Panc1 (cell line): ENCODE measurements at places on chromosomes 4 and X. TPM values are rescaled to one million over a fixed set of nuclear protein-coding genes. Genes with fewer than 3 reads are reported as not detected.

NPY2R gene
- not detected for total RNA-seq

SPANXA1 gene
- not detected for total RNA-seq

GRIA3 gene
- total RNA-seq = not detected

METAP1 gene
- 51.9 TPM for total RNA-seq

DOCK11 gene
- total RNA-seq = 2.0 TPM

TMEM184C gene
- 26.5 TPM for total RNA-seq

AWAT2 gene
- not detected for total RNA-seq

MAGEA12 gene
- total RNA-seq = not detected

RPS6KA6 gene
- 0.05 TPM for total RNA-seq

TAF7L gene
- total RNA-seq = 0.18 TPM

GRCh38 chr4:184280591-184281071 is 63.0 kb upstream of the ENPP6 start:
- H3K4me3 ChIP-seq = no peak overlapping the region
- DNase-seq = no peak
- H3K36me3 ChIP-seq = no peaks in the 10 kb centered on the region
- H3K27ac ChIP-seq = no peak overlapping the region
- H3K4me1 ChIP-seq = no peaks in the 10 kb centered on the region; the same call in 1 of the 2 replicates
- H3K27me3 ChIP-seq = no peaks in the 10 kb centered on the region

- no peak for DNase-seq
- no peak overlapping the region for H3K4me3 ChIP-seq
- no peaks in the 10 kb centered on the region for H3K27me3 ChIP-seq
- H3K36me3 ChIP-seq = peaks cover 3% of the 10 kb centered on the region
Measured at GRCh38 chrX:40061005-40061404, 36.8 kb downstream of the BCOR start.

DNA sequence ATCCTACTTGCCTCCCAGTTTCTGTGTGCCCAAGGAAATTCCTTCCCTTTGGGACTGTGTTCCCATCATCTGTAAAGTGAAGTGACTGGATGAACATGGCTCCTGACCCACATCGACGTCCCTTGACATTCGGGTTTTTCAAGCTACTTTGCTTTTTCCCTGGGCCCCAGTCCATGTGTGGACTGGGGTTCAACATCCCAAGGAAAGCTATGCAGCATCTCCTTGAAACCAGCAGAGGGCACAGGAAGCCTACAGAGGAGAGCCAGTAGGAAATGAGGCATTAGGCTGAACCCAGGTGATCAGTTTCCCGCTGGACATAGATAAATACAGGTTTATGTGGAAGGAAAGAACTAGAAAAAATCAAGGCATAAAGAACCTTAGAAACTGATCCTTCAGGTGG is 145.1 kb upstream of the ARHGEF9 start:
- no peak overlapping the region for H3K27ac ChIP-seq
- H3K27me3 ChIP-seq = no peaks in the 10 kb centered on the region
- no peaks in the 10 kb centered on the region for H3K36me3 ChIP-seq
- no peaks in the 10 kb centered on the region for H3K4me1 ChIP-seq
- no peak for DNase-seq
- no peak overlapping the region for H3K4me3 ChIP-seq

- H3K4me1 ChIP-seq = no peaks in the 10 kb centered on the region
- no peak overlapping the region for H3K4me3 ChIP-seq
- H3K36me3 ChIP-seq = no peaks in the 10 kb centered on the region
- H3K27ac ChIP-seq = no peak overlapping the region
- H3K27me3 ChIP-seq = no peaks in the 10 kb centered on the region
Measured at GRCh38 chr4:16045687-16046086, 38.1 kb downstream of the PROM1 start.

DNA sequence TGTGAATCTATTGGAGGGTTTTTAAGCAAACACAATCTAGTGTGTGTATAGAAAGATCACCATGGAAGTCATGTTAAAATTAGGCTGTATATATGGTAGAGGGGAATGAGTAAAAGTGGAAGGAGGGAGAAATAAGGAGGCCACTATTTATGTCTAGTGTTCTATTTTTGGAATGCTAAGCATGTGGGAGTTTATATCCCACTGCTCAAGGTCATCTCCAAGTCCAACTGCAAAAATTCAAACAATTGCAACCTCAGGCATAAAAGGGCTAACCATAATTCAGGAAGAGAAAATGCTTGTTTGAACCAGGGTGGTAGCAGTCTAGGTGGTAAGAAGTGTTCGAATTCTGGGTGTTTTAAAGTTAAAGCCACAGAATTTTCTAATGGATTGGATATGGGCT is 39.2 kb downstream of the SERPINA7 start:
- H3K27ac ChIP-seq = no peak overlapping the region
- no peaks in the 10 kb centered on the region for H3K27me3 ChIP-seq
- H3K4me1 ChIP-seq = no peaks in the 10 kb centered on the region
- H3K36me3 ChIP-seq = no peaks in the 10 kb centered on the region
- no peak overlapping the region for H3K4me3 ChIP-seq
- no peak for DNase-seq

GRCh38 chr4:182871616-182872015 is 45.6 kb downstream of the DCTD start:
- no peaks in the 10 kb centered on the region for H3K36me3 ChIP-seq
- no peak overlapping the region for H3K27ac ChIP-seq
- DNase-seq = no peak
- no peak overlapping the region for H3K4me3 ChIP-seq

- no peak for DNase-seq
- no peaks in the 10 kb centered on the region for H3K36me3 ChIP-seq
- no peaks in the 10 kb centered on the region for H3K27me3 ChIP-seq
- H3K27ac ChIP-seq = no peak overlapping the region
Measured at GRCh38 chrX:40933132-40933705, 152.0 kb upstream of the USP9X start.

GRCh38 chr4:3017504-3017903 is 54.1 kb downstream of the GRK4 start:
- no peak overlapping the region for H3K27ac ChIP-seq
- no peaks in the 10 kb centered on the region for H3K27me3 ChIP-seq
- no peaks in the 10 kb centered on the region for H3K4me1 ChIP-seq
- no peak overlapping the region for H3K4me3 ChIP-seq

DNA sequence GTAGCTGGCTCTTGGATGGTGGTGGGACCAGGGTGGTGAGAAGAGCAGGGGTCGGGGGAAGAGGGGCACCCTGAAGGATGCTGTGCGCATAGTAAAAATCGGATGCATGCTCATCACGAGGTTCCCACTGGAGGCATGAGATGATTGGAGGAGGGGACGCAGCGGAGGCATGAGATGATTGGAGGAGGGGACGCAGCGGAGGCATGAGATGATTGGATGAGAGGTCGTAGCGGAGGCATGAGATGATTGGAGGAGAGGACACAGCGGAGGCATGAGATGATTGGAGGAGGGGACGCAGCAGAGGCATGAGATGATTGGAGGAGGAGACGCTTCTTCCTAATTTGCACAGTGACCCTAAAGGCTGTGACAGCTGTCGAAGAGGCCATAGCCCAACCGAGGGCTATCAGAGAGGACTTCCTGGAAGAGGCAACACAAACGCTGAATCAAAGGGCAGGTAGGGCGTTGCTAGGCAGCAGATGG is 106.7 kb downstream of the ADRA2C start:
- H3K27me3 ChIP-seq = peaks cover 7% of the 10 kb centered on the region
- no peak for DNase-seq
- H3K4me1 ChIP-seq = 0 out of 2 replicates have a peak, but pooled peaks cover 2% of the 10 kb centered on the region
- H3K36me3 ChIP-seq = no peaks in the 10 kb centered on the region

DNA sequence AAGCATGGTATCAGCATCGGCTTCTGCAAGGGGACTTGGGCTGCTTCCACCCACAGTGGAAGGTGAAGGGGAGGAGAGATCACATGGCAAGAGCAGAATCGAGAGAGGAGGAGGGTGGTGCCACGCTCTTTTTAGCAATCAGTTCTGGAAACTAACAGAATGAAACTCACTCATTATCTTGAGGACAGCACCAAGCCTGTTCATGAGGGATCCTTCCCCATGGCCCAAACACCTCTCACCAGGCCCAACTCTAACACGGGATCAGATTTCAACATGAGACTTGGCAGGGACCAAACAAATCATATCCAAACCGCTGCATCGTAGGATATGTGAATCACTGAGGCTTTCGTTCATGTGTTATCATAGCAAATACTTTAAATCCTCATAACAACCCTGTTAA is 125.5 kb downstream of the GPC3 start:
- no peaks in the 10 kb centered on the region for H3K36me3 ChIP-seq
- 0 out of 2 replicates have a peak, but pooled peaks cover 2% of the 10 kb centered on the region for H3K27me3 ChIP-seq
- H3K4me1 ChIP-seq = no peaks in the 10 kb centered on the region
- no peak overlapping the region for H3K27ac ChIP-seq
- H3K4me3 ChIP-seq = no peak overlapping the region

GRCh38 chr4:159069922-159070321 is 33.0 kb upstream of the RAPGEF2 start:
- no peak overlapping the region for H3K4me3 ChIP-seq
- no peaks in the 10 kb centered on the region for H3K27me3 ChIP-seq
- DNase-seq = no peak

- no peaks in the 10 kb centered on the region for H3K27me3 ChIP-seq
- no peak overlapping the region for H3K4me3 ChIP-seq
- no peak for DNase-seq
- H3K36me3 ChIP-seq = no peaks in the 10 kb centered on the region
- H3K4me1 ChIP-seq = no peaks in the 10 kb centered on the region
Measured at GRCh38 chr4:14853176-14853943, 148.9 kb upstream of the CPEB2 start.

DNA sequence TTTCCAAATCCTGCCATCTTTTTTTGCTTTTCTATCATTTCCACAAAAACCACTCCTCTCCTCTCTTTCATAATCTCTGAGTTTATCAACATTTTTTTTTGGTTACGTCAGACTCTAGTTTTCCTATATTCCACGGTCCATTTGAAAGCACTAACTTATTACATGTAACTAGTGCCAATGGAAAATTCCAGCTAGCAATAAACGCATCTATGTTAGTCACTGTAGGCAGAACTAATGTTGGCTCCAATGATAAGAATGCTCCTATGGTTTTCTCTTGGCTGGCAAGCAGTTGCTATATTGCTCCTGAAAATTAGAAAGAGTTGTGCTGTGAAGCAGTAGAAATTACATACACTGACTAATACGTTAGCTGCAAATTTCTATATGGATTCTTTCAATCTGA is 634.6 kb upstream of the FTHL17 start:
- H3K4me1 ChIP-seq = no peaks in the 10 kb centered on the region
- DNase-seq = no peak
- no peaks in the 10 kb centered on the region for H3K27me3 ChIP-seq

- no peaks in the 10 kb centered on the region for H3K27me3 ChIP-seq
- no peaks in the 10 kb centered on the region for H3K36me3 ChIP-seq
- H3K4me3 ChIP-seq = no peak overlapping the region
- peaks cover 23% of the 10 kb centered on the region for H3K4me1 ChIP-seq
- DNase-seq = no peak
- peak overlapping the region; percentile 71 for H3K27ac ChIP-seq
Measured at GRCh38 chr4:145546175-145546915, 64.7 kb downstream of the SMAD1 start.

DNA sequence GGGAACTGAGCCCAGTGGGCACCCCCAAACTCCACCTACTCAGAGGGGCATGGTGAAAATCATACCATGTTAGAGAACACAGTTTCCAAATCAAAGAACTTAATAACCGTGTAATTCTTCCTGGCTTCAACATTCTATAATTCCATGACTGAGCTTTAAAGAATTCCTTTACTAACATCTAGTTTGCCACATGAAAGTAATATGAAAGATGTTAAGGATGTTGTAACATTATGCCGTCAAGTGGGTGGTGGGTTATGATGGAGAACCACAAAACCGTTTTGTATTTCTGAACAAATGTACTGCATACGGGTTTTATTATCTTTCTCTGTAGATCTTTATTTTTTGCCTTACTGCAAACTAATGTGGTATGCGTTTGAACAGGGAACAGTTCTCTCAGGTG is 549.0 kb upstream of the MAGEB2 start:
- DNase-seq = no peak
- H3K27me3 ChIP-seq = no peaks in the 10 kb centered on the region
- no peak overlapping the region for H3K4me3 ChIP-seq
- H3K27ac ChIP-seq = peak overlapping the region; percentile 51; the same call in 1 of the 2 replicates
- H3K36me3 ChIP-seq = no peaks in the 10 kb centered on the region
- peaks cover 5% of the 10 kb centered on the region for H3K4me1 ChIP-seq

DNA sequence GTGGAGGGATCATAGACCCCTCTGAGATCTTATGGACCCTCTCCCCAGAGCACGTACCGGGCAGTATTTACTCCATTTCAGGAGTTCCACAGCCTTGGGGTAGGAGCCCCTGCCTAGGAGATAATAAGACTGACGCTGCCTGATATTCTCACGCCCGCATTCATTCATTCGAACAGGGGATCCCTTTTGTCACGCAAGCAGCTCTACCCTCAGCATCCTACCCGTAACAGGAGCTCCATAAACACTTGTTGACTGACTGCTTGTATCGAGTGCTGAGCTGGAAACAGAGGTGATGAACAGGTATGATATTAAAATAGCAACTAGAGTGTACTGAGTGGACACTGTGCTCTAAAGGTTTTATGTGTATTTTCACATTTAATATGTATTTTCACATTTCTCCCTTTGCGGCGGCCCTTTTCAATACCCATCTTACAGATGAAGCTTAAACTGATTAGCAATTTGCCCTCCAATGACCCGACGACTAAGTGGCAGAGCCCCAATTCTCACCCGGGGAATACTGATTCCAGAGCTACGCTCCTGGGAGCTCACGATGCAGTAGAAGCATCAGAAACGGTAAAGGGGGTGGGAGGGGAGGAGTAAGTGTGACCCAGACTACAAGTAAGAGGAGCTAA is 888 bp downstream of the RAB28 start:
- H3K4me1 ChIP-seq = peaks cover 7% of the 10 kb centered on the region; the same call in 1 of the 2 replicates
- no peaks in the 10 kb centered on the region for H3K27me3 ChIP-seq
- H3K36me3 ChIP-seq = no peaks in the 10 kb centered on the region; the same call in none of the 2 replicates
- peak overlapping the region; percentile 79 for H3K27ac ChIP-seq
- peak overlapping the region; percentile 70 for H3K4me3 ChIP-seq

DNA sequence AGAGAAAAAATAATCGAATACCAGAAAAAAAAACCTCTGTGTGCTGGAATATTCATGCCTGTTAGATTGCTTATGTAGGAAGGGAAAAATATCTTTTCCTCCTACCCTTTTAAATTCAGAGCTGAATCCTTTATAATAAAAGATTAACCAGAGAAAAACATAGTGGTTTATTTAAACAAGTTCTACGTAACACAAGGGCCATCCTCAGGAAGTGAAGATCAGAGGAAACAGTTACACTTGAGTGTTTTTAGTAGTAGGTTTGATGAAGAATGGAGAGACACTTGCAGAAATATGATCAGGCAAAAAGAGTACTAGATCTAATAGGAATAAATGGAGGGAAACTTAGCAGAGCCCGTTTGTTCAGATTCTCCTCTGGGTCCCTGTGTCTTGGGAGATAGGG is 66.3 kb downstream of the TMEM156 start:
- no peak overlapping the region for H3K4me3 ChIP-seq
- no peaks in the 10 kb centered on the region for H3K4me1 ChIP-seq
- no peaks in the 10 kb centered on the region for H3K27me3 ChIP-seq
- H3K27ac ChIP-seq = no peak overlapping the region
- no peak for DNase-seq

DNA sequence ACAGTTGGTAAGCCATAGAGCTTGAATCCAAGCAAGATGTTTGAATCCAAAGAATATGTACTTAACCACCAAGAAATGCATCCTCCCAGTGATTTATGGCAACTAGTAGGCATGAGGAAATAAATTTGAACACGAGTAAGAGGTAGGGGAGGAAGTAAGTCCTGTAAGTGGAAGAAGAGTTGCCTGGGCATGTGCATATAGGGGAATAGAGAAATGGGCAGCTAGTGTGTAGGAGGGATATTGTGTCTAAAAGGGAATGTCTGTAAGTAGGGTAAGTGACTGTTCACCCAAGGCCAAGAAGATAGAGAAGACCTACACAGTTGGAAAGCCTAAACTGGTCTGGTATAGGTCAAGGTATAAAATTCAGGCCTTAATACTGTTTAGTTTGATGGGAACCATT is 4.6 kb downstream of the SH3BGRL start:
- H3K4me3 ChIP-seq = no peak overlapping the region
- no peak for DNase-seq
- no peak overlapping the region for H3K27ac ChIP-seq
- peaks cover 2% of the 10 kb centered on the region; the same call in 1 of the 2 replicates for H3K4me1 ChIP-seq
- no peaks in the 10 kb centered on the region for H3K27me3 ChIP-seq
- no peaks in the 10 kb centered on the region for H3K36me3 ChIP-seq
